ENCODE measurements at places on chromosomes 2 and 18. TPM values are rescaled to one million over a fixed set of nuclear protein-coding genes. Genes with fewer than 3 reads are reported as not detected.

DNA sequence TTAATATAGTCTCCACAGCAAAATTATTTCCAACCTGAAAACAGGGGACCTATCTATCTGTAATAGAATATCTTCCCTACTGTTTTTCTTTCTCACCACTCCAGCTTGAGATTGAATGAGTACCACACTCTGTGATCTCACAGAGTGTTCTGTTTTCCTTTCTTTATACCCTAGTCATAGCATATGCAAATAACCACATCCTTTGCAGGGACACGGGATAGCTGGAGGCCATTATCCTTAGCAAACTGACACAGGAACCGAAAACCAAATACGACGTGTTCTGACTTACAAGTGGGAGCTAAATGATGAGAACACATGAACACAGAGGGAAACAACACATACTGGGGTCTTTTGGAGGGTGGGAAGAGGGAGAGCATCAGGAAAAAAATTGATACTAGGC lies 224.7 kb downstream of the SLC8A1 start:
- no peaks in the 10 kb centered on the region for H3K27me3 ChIP-seq
- no peak for DNase-seq
- H3K27ac ChIP-seq = no peak overlapping the region
- H3K36me3 ChIP-seq = no peaks in the 10 kb centered on the region

GRCh38 chr2:21004181-21004572 lies 39.7 kb downstream of the APOB start:
- no peaks in the 10 kb centered on the region for H3K36me3 ChIP-seq
- H3K4me3 ChIP-seq = no peak overlapping the region
- no peak for DNase-seq
- no peaks in the 10 kb centered on the region for H3K4me1 ChIP-seq
- H3K27me3 ChIP-seq = no peaks in the 10 kb centered on the region

DNA sequence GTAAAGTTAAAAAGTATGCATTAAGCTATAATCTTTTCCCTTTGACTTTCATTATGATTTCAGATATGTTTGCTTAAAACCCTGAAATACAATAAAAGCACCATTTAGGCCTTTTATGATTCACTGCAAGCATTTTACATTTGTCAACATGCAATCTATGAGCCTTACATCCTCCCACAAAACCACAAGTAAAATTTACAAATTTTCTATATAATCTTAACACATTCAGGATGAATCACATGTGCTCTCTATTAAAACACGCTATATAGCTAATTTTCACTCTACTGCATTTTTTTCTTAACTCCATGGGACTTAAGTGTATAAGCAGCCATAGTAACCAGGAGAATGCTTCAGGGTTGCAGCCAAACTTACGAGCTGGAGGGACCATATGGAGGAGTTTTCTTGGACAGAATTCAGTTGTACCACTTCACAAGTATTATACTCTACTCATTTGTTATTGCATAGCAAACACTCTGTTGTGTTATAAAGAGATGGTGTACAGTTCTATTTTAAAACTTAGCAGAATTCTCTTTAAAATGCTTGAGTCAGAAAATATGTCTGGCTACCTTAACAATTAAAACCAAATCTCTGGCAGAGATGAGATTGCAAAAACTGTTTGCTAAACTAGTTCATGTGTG lies 293.2 kb downstream of the ALK start:
- DNase-seq = no peak
- H3K27me3 ChIP-seq = peaks cover 9% of the 10 kb centered on the region
- H3K4me1 ChIP-seq = no peaks in the 10 kb centered on the region
- H3K36me3 ChIP-seq = no peaks in the 10 kb centered on the region
- H3K4me3 ChIP-seq = no peak overlapping the region

GRCh38 chr2:193837111-193837738 lies 1642.5 kb upstream of the TMEFF2 start:
- H3K36me3 ChIP-seq = no peaks in the 10 kb centered on the region
- no peaks in the 10 kb centered on the region for H3K27me3 ChIP-seq
- no peak overlapping the region for H3K27ac ChIP-seq
- no peak for DNase-seq
- H3K4me1 ChIP-seq = no peaks in the 10 kb centered on the region

GRCh38 chr2:14628901-14629300 lies 3.6 kb upstream of the LRATD1 start:
- H3K36me3 ChIP-seq = no peaks in the 10 kb centered on the region
- H3K4me3 ChIP-seq = no peak overlapping the region
- peaks cover 2% of the 10 kb centered on the region for H3K27me3 ChIP-seq

- DNase-seq = no peak
- H3K4me1 ChIP-seq = no peaks in the 10 kb centered on the region
- no peaks in the 10 kb centered on the region for H3K36me3 ChIP-seq
- H3K27ac ChIP-seq = no peak overlapping the region
- no peak overlapping the region for H3K4me3 ChIP-seq
Measured at GRCh38 chr2:16685340-16685715, 19.7 kb upstream of the CYRIA start.

DNA sequence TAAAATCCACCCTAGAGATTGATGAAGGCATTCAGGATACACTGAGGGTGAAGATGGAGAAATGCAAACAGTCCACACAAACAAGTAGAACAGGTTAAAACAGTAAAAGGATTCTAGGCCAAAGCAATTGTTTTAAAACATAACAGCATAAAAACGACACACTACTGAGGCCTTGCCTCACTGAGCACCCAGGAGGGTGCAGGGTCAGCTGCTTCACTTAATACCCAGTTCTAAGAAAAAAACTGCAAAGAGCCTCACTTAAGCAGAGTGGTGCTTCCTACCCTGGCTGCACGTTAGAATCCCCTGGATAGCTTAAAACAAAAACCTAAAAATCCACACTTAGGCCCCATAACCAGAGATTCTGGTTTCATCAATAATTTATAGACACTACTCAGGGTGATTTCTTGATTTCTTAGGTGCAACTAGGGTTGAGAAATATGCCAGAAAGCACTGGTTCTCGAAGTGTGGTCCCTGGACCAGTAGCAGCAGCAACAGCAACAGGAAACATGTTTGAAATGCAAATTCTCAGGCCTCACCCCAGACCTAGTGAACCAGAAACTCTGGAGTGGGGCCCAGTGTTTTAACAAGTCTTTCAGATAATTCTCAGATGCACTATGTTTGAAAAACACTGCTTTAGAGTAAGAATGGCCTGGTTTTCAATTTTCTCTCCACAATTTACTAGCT lies 279.1 kb downstream of the ZEB2 start:
- H3K4me1 ChIP-seq = no peaks in the 10 kb centered on the region
- DNase-seq = no peak
- no peak overlapping the region for H3K4me3 ChIP-seq
- H3K27ac ChIP-seq = no peak overlapping the region

GRCh38 chr2:174577967-174578589 lies 19.5 kb downstream of the WIPF1 start:
- H3K4me3 ChIP-seq = no peak overlapping the region
- DNase-seq = no peak
- no peaks in the 10 kb centered on the region for H3K36me3 ChIP-seq
- H3K27ac ChIP-seq = no peak overlapping the region

DNA sequence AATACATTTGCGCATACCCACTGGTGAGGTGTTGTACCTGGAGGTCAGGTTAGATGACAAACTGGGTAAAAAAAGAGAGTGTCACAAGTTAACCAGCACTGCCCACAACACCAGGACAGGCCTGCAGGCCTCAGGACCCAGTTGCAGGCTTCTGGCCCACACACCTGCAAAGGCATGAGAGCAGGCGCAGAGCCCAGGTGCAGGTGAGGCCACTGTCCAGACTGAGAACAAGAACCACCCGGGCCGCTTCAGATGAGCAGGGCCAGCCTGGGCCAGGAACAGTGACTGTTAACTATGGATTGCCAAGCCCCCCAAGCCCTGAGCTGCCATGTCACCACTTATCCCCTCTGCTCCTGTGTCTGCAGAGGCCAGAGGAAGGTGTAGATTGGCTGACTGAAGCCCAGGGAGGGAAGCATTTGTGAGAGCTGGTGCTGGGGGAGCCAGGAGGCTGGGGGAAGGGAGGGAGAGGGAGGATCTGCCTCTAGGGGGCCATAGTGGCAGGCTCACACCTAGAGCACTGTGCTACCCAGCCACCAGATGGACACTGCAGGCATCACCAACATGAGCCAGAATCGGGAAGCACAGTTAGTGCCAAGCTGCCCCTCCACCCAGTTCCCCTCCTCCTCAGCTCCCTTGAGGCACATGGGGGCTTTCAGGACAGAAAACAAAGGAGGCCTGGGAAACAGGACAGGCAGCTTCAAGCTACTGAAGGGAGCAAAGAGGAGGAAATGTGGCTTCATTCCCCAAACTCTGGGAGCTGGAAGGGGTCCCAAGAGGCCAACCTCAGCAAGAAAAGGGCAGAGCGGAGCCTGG lies 35.4 kb downstream of the SFXN5 start:
- H3K36me3 ChIP-seq = no peaks in the 10 kb centered on the region
- H3K27ac ChIP-seq = no peak overlapping the region
- no peak overlapping the region for H3K4me3 ChIP-seq
- no peaks in the 10 kb centered on the region for H3K27me3 ChIP-seq

DNA sequence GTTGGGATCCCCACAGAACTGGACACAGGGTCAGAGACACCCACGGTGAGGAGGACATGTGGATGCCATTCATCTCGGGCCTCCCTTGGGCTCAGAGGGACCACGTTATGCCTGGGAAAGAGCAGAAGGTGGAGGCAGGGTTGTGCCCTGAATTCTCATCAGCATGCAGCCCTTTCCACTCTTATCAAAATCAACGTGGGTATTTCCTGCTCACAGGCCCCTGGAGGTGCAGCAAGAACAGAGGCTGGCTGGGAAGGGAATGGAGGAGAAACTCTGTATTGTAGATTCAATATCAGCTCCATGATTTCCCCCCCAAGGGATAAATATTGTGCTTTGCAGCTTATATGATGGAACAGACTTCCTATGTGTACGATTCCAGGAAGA lies 90.9 kb downstream of the SETBP1 start:
- H3K27ac ChIP-seq = no peak overlapping the region
- H3K4me3 ChIP-seq = no peak overlapping the region
- H3K36me3 ChIP-seq = no peaks in the 10 kb centered on the region
- DNase-seq = no peak

DNA sequence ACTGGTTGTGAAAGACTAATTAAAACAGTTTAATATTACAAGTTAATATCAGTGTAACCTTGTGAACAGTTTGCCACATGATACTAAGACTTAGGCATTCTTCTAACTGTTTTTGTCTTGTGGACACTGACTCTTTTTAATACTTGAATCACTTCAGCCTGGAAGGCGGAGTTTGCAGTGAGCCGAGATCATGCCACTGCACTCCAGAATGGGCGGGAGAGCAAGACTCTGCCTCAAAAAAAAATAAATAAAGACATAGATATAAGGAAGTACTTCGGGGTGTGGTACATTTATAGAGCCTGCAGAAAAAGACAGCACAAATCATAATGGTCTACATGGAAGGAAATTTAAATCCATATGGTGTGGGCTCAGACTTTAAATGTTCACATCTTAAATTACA lies 300.4 kb upstream of the NETO1 start:
- no peak for DNase-seq
- no peaks in the 10 kb centered on the region for H3K4me1 ChIP-seq
- no peak overlapping the region for H3K4me3 ChIP-seq
- no peak overlapping the region for H3K27ac ChIP-seq
- H3K36me3 ChIP-seq = no peaks in the 10 kb centered on the region
- H3K27me3 ChIP-seq = no peaks in the 10 kb centered on the region

GRCh38 chr2:28649481-28650265 lies 102.0 kb upstream of the PPP1CB start:
- H3K4me3 ChIP-seq = no peak overlapping the region
- no peaks in the 10 kb centered on the region for H3K4me1 ChIP-seq
- no peaks in the 10 kb centered on the region for H3K36me3 ChIP-seq
- no peaks in the 10 kb centered on the region for H3K27me3 ChIP-seq
- DNase-seq = no peak

DNA sequence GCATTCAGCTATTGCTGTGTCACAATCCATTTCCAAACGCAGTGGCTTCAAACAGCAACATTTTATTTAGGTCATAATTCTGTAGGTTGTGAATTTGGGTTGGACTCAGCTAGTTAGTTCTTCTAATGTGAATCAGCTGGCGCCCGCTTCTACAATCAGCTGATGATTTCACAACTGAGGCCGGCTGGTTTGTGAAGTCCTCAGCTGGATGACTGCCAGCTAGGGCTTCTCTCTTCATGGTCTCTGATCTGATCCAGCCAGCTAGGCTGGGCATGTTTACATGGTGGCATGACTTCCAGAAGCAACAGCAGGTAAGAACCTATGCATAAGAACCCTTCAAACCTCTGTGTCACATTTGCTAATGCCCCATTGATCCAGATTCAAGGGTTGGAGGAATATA lies 172.0 kb downstream of the SLC4A10 start:
- H3K27me3 ChIP-seq = no peaks in the 10 kb centered on the region
- H3K27ac ChIP-seq = no peak overlapping the region
- no peaks in the 10 kb centered on the region for H3K36me3 ChIP-seq

GRCh38 chr2:99851089-99851488 lies 291.3 kb downstream of the AFF3 start:
- no peak for DNase-seq
- no peak overlapping the region for H3K4me3 ChIP-seq
- H3K36me3 ChIP-seq = no peaks in the 10 kb centered on the region
- H3K27me3 ChIP-seq = no peaks in the 10 kb centered on the region
- no peaks in the 10 kb centered on the region for H3K4me1 ChIP-seq

GRCh38 chr2:64325477-64325851 lies 128.5 kb upstream of the LGALSL start:
- peaks cover 4% of the 10 kb centered on the region for H3K4me1 ChIP-seq
- no peak overlapping the region for H3K4me3 ChIP-seq
- H3K27me3 ChIP-seq = no peaks in the 10 kb centered on the region
- H3K36me3 ChIP-seq = no peaks in the 10 kb centered on the region
- no peak for DNase-seq
- no peak overlapping the region for H3K27ac ChIP-seq

- H3K27me3 ChIP-seq = no peaks in the 10 kb centered on the region
- H3K36me3 ChIP-seq = no peaks in the 10 kb centered on the region
- no peak for DNase-seq
- peaks cover 2% of the 10 kb centered on the region for H3K4me1 ChIP-seq
- H3K27ac ChIP-seq = no peak overlapping the region
Measured at GRCh38 chr2:239216614-239217273, 184.1 kb downstream of the HDAC4 start.

The FAM237A gene
- total RNA-seq = not detected

The ANKRD12 gene
- 50.1 TPM for total RNA-seq

The HNMT gene
- total RNA-seq = 83.2 TPM

The IRS1 gene
- total RNA-seq = 37.6 TPM

The HPCAL1 gene
- 22.5 TPM for total RNA-seq

The ASB18 gene
- not detected for total RNA-seq

The C2orf15 gene
- total RNA-seq = 4.5 TPM

The ACOXL gene
- 8.3 TPM for total RNA-seq
